Esophagus muscularis mucosa (tissue), 4 donors: ENCODE measurements at places on chromosomes 16 and 17. TPM values are rescaled to one million over a fixed set of nuclear protein-coding genes. Genes with fewer than 3 reads are reported as not detected.

DNA sequence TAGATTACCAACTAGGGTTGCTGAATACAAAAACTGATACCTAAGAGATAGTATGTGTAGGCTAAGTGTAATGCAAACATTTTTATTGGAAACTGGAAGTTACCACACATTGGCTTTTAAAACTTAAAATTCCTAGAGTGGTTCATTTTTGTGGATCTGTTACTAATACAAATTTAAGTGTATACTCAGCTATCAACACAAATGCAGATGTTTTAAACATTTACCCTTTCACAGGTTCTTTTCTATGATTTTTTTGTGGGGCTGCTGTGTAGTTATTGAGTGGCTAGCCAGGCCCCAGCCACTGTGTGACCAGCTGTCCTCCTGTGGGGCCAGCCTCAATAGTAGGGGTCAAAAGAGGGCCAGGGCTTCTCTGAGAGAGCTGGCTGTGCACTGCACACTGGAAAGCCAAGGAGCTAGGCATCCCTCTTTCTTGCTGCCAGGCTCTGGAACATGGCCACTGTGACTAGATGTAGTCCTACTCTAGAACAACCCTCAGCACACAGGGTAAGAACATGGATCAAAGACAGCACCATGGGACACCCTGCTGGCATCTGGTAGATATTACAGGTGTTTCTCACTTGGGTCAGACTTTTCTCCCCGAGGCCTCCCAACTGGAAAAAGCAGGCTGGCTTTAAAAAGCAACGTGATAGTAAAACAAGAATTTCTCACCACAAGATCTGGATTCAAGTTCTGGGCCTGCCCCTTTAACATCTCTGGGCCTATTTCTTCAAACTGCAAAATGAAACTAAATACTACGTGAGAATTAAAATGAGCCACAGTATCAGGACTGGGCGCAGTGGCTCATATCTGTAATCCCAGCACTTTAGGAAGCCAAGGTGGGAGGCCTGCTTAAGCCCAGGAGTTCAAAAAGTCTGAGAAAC, 7.3 kb upstream of the VEZF1 start:
- DNase-seq: peak; percentile 92
- no peak overlapping the region for H3K4me3 ChIP-seq
- H3K27ac ChIP-seq: peak overlapping the region; percentile 72
- H3K27me3 ChIP-seq: no peaks in the 10 kb centered on the region
- H3K4me1 ChIP-seq: peaks cover 39% of the 10 kb centered on the region

- peak; percentile 64 for DNase-seq
- H3K4me3 ChIP-seq: no peak overlapping the region
Measured at GRCh38 chr16:35186045-35186759, 1726.8 kb downstream of the TP53TG3F start.

- H3K4me3 ChIP-seq: peak overlapping the region; percentile 7
- no peak overlapping the region for H3K27ac ChIP-seq
- H3K4me1 ChIP-seq: peaks cover 53% of the 10 kb centered on the region
- no peaks in the 10 kb centered on the region for H3K27me3 ChIP-seq
Measured at GRCh38 chr16:89565506-89566372, 5.3 kb downstream of the RPL13 start.

DNA sequence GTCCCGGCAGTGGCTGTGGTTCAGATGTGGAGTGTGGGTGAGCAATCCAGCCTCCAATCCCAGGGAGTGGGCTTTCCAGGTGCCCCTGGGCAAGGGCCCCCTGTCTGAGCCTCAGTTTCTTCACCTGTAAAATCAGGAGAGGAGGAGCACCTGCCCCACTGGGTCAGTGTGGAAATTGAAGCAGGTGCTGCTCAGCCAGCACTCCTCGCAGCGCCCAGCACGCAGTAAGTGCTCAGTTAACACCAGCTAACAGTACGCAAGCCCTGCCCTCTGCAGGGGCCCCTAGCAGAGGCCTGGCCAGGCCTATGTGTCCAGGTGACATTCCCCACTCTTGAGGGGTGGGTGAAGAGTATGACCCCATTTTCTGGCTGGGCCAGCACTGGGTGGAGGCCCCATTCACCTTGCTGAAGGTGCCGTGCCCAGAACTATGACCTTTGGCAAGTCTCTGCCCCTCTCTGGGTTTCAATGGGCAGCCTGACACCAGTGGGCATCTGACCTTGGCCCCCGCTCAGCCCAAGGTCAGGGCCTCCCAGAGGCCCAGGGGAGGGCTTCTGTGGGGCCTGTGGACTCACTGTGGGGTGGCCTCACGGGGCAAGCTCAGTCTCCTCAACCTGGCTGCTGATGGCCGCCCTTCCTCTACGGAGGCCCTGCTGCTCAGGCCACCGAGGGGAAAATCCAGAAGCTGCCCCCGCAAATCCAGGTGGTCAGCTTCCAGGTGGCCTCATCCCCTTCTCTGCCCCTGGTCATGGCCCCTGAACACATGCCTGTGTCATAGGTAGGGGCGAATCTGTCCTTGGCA, 2.5 kb downstream of the MTSS2 start:
- peaks cover 16% of the 10 kb centered on the region for H3K36me3 ChIP-seq
- no peak for DNase-seq
- peaks cover 90% of the 10 kb centered on the region for H3K4me1 ChIP-seq

- peaks cover 17% of the 10 kb centered on the region for H3K36me3 ChIP-seq
- H3K27ac ChIP-seq: peak overlapping the region; percentile 87
- no peaks in the 10 kb centered on the region for H3K27me3 ChIP-seq
- peak overlapping the region; percentile 64 for H3K4me3 ChIP-seq
Measured at GRCh38 chr17:1031711-1032110, 34.8 kb downstream of the TIMM22 start.

DNA sequence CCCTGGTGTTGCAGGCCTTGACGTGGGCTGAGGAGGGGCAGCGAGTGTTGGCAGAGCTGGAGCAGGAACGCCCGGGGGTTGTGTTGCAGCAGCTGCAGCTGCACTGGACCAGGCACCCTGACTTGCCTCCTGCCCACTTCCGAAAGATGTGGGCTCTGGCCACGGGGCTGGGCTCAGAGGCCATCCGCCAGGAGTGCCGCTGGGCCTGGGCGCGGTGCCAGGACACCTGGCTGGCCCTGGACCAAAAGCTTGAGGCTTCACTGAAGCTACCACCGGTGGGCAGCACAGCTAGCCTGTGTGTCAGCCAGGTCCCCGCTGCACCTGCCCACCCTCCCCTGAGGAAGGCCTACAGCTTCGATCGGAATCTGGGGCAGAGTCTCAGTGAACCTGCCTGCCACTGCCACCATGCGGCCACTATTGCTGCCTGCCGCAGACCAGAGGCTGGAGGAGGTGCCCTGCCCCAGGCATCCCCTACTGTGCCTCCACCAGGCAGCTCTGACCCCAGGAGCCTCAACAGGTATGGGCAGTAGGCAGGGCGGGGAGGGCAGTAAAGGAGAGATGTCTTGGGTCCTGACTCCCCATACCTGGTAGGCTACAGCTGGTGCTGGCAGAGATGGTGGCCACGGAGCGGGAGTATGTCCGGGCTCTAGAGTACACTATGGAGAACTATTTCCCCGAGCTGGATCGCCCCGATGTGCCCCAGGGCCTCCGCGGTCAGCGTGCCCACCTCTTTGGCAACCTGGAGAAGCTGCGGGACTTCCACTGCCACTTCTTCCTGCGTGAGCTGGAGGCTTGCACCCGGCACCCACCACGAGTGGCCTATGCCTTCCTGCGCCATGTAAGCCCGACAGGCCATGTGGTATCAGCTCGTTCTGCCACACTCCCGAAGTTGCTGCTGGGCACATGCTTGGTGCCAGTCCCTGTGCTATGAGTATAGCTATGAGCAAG, 5.6 kb downstream of the PLEKHG4 start:
- DNase-seq: no peak
- no peaks in the 10 kb centered on the region for H3K27me3 ChIP-seq
- H3K4me1 ChIP-seq: no peaks in the 10 kb centered on the region
- no peaks in the 10 kb centered on the region for H3K36me3 ChIP-seq
- H3K4me3 ChIP-seq: no peak overlapping the region

DNA sequence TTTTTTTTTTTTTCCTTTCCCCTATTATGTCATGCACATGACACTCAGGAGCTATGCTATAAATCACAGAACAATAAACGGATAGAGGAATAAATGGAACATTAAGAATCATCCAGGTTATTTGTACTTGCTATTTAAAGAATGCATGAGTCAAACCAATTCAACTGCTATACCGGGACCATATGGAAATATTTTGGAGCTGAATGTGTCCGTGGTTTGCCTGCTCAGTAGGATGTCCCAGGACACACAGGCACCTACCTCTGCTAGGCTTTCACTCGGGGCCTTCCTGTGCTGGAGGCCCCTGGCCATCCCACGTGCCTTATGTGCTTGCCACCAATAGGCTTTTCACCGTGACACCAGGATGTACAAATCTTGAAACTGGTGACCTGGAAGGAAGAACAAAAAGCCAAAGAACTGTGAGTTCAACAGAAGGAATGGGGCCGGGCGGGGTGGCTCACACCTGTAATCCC, 15.3 kb upstream of the SEC14L1 start:
- no peaks in the 10 kb centered on the region for H3K36me3 ChIP-seq
- no peaks in the 10 kb centered on the region for H3K27me3 ChIP-seq
- no peak overlapping the region for H3K4me3 ChIP-seq
- peak overlapping the region; percentile 70 for H3K27ac ChIP-seq

GRCh38 chr17:50079334-50080095, 15.6 kb upstream of the PDK2 start:
- DNase-seq: no peak
- peak overlapping the region; percentile 23 for H3K27ac ChIP-seq
- H3K4me3 ChIP-seq: no peak overlapping the region
- peaks cover 8% of the 10 kb centered on the region for H3K4me1 ChIP-seq

- no peaks in the 10 kb centered on the region for H3K4me1 ChIP-seq
- H3K27ac ChIP-seq: no peak overlapping the region
- no peak for DNase-seq
- H3K4me3 ChIP-seq: no peak overlapping the region
- no peaks in the 10 kb centered on the region for H3K27me3 ChIP-seq
Measured at GRCh38 chr16:51638339-51639135, 487.5 kb upstream of the SALL1 start.

DNA sequence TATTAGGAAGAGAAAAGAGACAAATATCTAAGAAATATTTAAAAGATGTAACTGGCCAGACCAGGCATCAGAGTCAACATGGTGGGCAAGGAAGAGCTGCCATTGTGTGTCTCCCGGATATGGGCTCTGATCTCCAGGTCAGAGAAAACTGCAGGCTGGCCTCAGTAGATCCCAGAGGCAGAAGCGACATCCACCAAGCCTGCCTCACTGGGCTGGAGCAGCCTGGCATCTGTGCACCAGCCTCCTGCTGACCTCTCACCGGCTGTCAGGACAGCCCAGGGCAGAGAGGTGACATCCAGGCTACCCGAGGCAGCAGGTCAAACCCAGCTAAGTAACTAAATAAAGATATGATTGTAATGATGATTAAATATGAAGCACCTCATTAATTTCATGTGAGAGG, 162.8 kb upstream of the TNRC6C start:
- H3K4me1 ChIP-seq: no peaks in the 10 kb centered on the region

DNA sequence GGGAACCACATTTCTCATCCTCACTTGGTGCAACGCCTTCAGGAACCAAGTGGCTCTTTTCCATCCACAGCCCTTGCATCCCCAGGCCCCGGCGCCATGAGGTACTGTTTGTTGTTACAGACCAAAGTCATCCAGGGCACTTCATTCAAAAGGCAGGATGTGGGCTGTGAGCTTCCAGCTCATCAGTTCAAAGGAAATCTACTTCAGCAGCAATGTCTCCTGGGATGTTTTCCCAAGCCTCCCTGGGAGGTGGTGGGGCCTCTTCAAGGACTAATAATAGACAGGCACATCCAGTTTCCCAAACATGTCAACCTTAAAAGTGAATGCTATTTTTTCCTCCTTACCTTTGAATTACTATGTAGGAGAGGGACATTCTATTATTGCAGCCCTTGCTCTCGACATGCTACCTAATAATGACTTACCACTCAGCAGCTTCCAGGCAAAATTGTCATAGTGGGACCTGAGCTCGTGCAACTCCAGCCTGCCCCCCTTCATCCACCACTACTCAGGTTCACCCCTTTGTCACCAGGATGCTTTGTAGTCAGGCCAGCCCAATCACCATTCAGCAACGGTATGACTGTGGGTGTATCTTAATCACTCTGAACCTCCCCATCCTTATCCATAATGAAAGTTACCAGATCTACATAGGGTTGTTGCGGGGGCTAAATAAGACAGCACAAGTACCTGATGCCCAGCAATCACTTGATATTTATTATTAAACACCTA, 1.7 kb upstream of the PRKCB start:
- peaks cover 22% of the 10 kb centered on the region for H3K4me1 ChIP-seq
- peaks cover 8% of the 10 kb centered on the region for H3K27me3 ChIP-seq
- no peak overlapping the region for H3K4me3 ChIP-seq
- no peak overlapping the region for H3K27ac ChIP-seq
- no peak for DNase-seq

- H3K36me3 ChIP-seq: no peaks in the 10 kb centered on the region
- no peak overlapping the region for H3K27ac ChIP-seq
- H3K4me1 ChIP-seq: peaks cover 7% of the 10 kb centered on the region
Measured at GRCh38 chr16:59295993-59296736, 562.0 kb upstream of the GOT2 start.

DNA sequence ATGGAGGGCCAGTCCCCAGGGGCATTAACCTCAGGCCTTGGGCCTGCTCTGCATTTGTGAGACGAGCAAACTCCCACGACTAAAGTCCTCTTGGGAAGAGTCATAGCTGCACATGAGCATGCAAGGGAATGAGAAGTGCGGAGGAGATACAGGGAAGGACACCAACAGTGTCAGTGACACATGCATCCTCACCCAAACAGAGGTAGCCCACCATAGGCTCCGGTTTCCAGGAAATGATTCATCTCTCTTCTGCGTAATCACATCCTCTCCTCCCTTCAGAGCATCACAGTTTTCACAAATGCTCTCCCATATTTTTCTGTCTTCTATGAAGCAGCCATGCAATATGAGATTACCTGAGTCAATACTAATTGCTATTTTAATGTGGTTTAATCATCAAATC, 725.7 kb upstream of the GOT2 start:
- no peaks in the 10 kb centered on the region for H3K4me1 ChIP-seq
- H3K36me3 ChIP-seq: no peaks in the 10 kb centered on the region
- no peak overlapping the region for H3K4me3 ChIP-seq
- H3K27ac ChIP-seq: no peak overlapping the region
- DNase-seq: no peak

- no peak overlapping the region for H3K4me3 ChIP-seq
- no peak for DNase-seq
- no peaks in the 10 kb centered on the region for H3K36me3 ChIP-seq
- no peaks in the 10 kb centered on the region for H3K27me3 ChIP-seq
Measured at GRCh38 chr17:66429680-66430079, 127.3 kb downstream of the PRKCA start.

GRCh38 chr17:81898029-81898866, 3.8 kb upstream of the NPB start:
- H3K4me1 ChIP-seq: peaks cover 8% of the 10 kb centered on the region
- H3K27ac ChIP-seq: no peak overlapping the region
- H3K4me3 ChIP-seq: no peak overlapping the region
- no peaks in the 10 kb centered on the region for H3K27me3 ChIP-seq
- H3K36me3 ChIP-seq: peaks cover 74% of the 10 kb centered on the region
- DNase-seq: no peak

- DNase-seq: no peak
- no peak overlapping the region for H3K4me3 ChIP-seq
- no peak overlapping the region for H3K27ac ChIP-seq
- no peaks in the 10 kb centered on the region for H3K36me3 ChIP-seq
- no peaks in the 10 kb centered on the region for H3K27me3 ChIP-seq
- H3K4me1 ChIP-seq: no peaks in the 10 kb centered on the region
Measured at GRCh38 chr17:8658810-8659209, 28.3 kb upstream of the MYH10 start.

GRCh38 chr16:84788920-84789391, 30.8 kb upstream of the CRISPLD2 start:
- no peak for DNase-seq
- no peak overlapping the region for H3K27ac ChIP-seq
- H3K4me1 ChIP-seq: peaks cover 28% of the 10 kb centered on the region
- H3K36me3 ChIP-seq: no peaks in the 10 kb centered on the region
- H3K4me3 ChIP-seq: no peak overlapping the region
- H3K27me3 ChIP-seq: no peaks in the 10 kb centered on the region

The POLDIP2 gene
- total RNA-seq: 83.8 TPM

The CIBAR2 gene
- not detected for total RNA-seq

The QRICH2 gene
- 2.5 TPM for total RNA-seq

The ZDHHC1 gene
- 17.4 TPM for total RNA-seq

The EME1 gene
- not detected for total RNA-seq
